ENCODE measurements at places on chromosomes 1 and 21.

DNA sequence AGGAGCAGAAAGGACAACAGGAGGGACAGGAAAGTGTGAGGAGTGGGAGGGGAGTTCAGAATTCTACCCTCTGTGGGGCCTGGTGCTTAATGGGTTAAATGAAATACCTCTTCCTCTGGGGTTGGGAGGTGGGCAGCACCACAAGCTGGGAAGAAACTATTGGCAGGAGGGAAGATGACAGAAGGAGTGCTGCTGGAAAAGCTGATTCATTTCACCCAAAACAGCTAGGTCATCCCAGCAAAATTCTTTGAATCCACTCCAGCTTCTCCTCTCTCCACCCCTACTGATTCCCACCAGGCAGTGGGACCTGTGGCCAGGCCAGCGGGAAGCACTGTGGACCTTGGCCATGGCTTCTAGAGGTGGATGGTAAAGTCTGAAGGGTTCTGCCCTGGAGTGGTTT lies 12.8 kb downstream of the BCAN start:
- no peak for DNase-seq

DNA sequence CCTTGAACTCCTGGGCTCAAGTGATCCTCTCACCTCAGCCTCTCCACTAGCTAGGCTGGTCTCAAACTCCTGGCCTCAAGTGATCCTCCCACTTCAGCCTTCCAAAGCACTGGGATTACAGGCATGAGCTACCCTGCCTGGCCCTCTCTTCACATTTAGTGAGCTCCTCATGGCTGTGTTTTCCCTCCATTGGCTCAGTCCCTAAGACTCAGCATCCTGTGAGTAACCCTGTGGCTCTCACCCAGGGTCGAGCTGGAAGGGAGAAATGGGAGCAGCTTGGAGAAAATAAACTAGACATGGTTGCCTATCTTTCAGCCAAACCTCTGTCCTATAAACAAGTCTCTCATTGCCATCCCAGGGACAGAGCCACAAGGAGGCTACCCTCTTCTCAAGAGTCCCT lies 17.5 kb downstream of the NCF2 start:
- no peak for DNase-seq

- no peak for DNase-seq
Observed at GRCh38 chr1:214236477-214236876, 44.5 kb upstream of the SMYD2 start.

- no peak for DNase-seq
Observed at GRCh38 chr1:30270461-30270860, 452.9 kb downstream of the MATN1 start.

DNA sequence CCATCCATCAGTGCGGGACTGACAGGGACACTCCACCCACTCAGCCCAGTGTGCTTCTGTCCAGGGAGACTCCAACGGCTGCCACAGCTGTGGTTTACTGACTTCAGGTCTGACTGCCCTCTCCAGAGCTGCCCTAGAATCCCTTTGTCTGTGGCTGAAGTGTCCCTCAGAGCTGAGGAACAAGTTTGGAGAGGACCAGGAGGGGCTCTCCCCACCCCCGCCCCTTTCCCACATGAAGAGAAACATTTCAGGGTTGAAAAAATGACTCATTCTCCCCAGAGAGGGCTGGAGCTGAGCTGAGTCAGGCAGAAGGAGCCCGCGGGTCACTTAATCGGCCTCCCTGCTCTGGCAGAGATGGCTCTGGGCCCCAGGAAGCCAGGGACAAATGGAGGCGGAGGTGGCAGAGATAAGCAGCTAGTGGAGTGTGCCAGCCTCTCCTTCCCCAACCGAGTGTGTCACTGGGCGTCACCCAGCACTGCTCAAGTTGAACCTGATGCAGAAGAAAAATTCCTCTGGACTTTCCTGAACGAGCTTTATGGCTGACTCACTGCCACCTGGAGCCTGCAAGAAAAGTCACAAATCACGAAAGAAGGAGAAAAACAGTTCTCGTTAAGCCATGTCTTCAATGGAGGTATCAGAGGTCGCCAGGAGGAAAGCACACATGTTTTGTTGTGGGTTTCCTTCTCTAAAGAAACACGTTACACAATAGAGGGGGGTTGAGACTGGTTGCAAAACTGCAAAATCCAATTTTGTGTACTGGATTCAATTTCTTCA lies 34.3 kb upstream of the ECE1 start:
- peak; percentile 84 for DNase-seq

DNA sequence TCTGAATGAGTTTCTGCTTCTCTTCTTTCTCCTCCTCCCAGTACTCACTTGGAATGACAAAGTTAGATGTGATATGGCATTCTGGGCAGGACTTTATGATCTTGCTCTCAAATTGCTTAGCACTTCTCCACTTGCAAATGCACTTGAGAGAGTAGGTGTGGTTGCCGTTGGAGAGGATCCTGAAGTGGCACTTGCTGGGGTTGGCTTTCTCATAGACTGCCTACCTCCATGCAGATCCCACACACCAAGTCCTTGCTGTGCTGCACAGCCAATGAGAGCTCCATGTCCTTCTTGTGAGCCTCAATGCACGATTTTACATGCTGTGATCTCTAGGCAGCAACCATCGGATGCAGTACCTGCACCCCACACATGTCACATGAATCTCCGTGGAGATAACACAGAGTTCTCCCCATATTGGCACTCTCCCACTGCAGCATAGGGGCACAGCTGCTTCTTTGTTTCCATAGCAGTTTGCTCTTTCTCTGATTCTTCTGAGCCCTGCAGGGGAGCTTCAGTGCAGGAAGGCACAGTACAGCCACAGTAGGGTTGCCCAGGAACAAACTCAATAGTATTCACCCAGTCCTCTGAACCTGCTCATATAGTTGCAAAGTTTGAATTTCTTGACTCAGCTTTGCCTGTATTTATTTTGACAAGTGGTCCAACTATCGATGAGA lies 45.2 kb downstream of the ZNF691 start:
- no peak for DNase-seq

GRCh38 chr1:183517401-183517800 lies 45.1 kb downstream of the SMG7 start:
- no peak for DNase-seq

DNA sequence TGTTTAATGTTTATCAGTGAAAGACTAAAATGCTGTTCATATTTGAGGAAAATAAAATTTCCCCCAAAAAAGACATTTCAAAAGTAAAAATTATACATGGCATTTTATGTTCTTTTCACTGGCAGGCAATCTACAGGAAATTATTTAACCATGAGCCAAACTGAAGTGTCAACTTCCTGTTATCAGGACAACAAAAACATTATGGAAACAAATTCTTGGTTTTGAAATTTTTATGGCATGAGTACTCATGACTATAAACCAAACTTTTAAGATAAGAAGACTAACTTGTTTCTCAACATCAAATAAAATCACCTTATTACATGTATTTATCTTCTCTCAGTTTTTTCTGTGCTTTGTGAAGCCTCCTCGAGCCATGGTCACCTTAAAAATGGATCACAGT lies 698.6 kb downstream of the LTN1 start:
- DNase-seq: no peak

DNA sequence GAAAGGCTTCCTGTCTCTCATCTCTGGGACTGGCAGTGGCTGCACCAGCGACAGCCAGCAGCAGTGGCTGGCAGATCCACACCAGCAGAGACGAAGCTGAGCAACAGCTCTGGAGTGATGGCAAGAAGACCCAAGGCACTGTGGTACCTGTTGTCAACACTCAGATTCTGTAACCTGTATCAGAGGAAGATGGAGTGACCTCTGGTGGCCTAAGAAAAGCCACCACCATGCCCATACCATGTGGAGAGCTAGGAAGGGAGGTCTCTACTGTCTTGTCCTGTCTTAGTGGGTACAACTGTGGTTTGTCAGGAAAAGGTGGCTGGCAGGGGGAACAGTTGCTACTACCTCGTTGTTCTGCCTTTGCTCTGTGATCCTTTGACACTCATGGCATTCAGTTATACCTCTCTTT lies 22.5 kb upstream of the RHBDL2 start:
- no peak for DNase-seq

GRCh38 chr21:46080171-46081021 lies 17.5 kb upstream of the COL6A2 start:
- DNase-seq: no peak

- DNase-seq: no peak
Observed at GRCh38 chr1:115980998-115981993, 5.0 kb downstream of the SLC22A15 start.

DNA sequence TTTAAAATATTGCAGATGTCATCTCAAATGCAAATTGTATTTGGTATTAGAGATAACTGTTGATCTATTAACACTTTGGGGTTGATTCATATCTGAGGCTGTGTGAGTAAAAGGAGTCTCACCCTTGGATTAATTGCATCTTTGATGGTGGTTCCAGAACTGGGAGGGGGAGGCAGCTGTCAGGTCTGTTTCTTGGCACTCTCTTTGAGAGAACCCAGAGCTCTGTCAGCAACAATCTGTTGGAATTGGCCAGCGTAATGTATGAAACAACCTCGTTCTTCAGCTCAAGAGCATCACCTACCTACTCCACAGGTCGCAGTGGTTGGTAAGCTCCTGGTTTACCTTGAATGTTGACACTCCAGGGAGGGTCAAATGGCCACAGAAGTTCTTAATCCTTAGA lies 424.1 kb downstream of the CAMTA1 start:
- no peak for DNase-seq

- DNase-seq: peak; percentile 49
Observed at GRCh38 chr1:116910379-116911187, 867 bp downstream of the PTGFRN start.

GRCh38 chr1:4664606-4665005 lies 10.2 kb downstream of the AJAP1 start:
- no peak for DNase-seq

DNA sequence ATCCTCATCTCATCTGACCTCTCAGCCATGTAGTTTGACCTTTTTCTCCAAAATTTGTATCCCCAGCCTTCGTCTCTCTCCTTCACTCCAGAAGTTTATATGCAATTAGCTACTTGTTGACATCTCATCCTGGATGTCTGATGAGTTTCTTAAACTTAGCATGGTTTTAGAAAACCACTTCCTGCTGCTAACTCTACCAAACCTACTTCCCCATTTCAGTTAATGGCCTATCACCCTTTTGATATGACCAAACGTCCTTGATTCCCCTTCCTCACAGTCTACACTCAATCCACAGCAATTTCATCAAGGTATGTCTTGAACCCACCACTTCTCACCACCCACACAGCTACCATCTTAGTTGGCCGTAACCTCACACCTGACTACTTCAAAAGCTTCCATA lies 121.9 kb downstream of the LRRC40 start:
- no peak for DNase-seq

DNA sequence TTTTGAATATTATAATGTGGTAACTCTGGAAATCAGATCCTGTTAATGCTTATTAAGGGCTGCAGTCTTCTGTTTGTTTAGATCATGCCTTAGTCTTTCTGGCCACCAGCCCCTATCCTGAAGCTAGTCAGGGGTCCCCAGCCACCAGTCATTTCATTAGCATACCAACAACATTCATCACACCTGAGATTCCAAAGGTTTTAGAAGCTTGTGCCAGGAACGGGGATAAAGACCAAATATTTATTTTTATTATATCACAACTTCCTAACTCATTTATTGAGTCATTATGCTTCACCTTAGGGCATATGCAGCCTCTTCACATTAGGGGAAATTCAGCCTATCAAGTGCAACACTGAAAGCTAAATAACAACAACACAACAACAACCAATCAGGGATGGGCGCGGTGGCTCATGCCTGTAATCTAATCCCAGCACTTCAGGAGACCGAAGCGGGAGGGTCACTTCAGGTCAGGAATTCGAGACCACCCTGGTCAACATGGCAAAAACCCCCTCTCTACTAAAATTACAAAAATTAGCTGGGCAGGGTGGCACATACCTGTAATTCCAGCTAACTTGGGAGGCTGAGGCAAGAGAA lies 2.9 kb upstream of the PSEN2 start:
- DNase-seq: no peak

DNA sequence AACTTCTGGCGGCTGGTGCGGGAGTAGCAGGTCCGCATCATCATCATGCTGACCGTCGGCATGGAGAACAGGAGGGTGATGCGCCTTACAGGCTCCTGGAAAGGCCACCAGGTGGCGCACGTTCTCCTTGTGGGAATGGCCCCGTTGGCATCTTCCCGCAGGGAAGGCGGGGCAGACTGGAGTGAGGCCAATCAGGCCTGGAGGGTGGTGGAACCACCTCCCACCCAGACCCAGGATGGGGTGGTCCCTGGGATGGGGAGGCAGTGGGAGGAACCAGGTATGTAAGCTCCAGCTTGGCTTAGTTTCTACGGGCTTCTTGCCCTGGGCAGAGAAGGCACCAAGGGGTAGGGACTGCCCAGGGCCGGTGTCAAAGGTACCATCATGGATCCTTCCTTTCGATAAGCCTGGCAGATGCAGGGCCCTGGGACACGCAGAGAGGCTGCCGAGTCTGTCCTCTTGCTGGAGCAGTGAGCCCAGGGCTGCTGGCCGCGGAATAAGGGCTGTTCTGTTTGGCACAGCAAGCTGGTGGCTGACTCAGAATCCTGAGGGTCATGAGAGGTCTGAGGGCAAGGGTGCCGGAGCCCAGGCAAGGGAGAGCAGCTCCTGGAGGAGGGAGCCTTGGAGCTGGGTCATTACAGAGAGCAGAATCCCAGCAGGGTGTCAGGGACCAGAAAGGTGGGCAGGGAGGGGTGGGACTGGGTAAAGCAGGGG lies 8.7 kb upstream of the LGR6 start:
- DNase-seq: peak; percentile 54

GRCh38 chr21:44947930-44948331 lies 8.1 kb downstream of the SLX9 start:
- DNase-seq: no peak

DNA sequence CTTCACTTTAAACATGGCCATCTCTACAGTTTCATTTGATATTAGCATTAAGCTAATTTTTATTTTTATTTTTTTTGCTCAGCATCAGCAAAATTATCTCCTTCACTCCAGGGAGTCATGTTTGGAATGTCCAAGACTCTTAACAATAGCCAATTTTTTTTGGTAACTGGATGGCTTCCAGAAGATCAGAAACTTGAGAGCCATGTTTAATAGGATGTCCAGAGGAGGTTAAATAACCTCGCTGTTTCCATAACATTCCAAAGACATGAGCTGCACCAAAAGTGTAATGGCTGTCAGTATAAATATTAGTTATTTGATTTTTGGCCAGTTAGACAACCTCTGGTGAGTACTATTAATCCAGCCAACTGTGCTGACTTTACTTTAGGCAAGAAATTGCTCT lies 80.7 kb downstream of the DNTTIP2 start:
- DNase-seq: no peak

DNA sequence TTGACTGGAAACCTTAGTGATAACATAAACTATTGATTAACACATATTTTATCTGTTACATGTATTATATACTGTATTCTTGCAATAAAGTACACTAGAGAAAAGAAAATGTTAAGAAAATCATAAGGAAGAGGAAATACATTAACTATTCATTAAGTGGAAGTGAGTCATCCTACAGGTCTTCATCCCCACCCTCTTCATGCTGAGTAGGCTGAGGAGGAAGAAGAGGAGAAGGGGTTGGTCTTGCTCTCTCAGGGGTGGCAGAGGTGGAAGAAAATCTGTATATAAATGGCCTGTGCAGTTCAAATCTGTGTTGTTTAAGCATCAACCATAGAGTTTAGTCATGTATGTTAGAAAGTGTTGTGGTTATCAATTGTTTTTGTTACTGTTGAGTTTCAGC lies 66.1 kb upstream of the CHODL start:
- DNase-seq: no peak

- DNase-seq: no peak
Observed at GRCh38 chr1:22791831-22792347, 81.2 kb downstream of the EPHB2 start.
